Kidney epithelial cell (primary cell): ENCODE measurements at places on chromosomes 16 and 17.

GRCh38 chr16:77233799-77234519, 34.8 kb downstream of the SYCE1L start:
- DNase-seq = no peak

- DNase-seq = no peak
These were observed 931.4 kb upstream of the CDH8 start for GRCh38 chr16:62967611-62968010.

GRCh38 chr17:53662608-53663007, 160.1 kb upstream of the KIF2B start:
- DNase-seq = no peak

- DNase-seq = no peak
These were observed 1.3 kb downstream of the SBK1 start for GRCh38 chr16:28293601-28293960.
